Stimulated activated CD8-positive, alpha-beta memory T cell treated with anti-CD3 and anti-CD28 coated beads, Interleukin-7, amount 100 ng/mL, for 1 hour (primary cell): ENCODE measurements at places on chromosomes 6 and 20.

DNA sequence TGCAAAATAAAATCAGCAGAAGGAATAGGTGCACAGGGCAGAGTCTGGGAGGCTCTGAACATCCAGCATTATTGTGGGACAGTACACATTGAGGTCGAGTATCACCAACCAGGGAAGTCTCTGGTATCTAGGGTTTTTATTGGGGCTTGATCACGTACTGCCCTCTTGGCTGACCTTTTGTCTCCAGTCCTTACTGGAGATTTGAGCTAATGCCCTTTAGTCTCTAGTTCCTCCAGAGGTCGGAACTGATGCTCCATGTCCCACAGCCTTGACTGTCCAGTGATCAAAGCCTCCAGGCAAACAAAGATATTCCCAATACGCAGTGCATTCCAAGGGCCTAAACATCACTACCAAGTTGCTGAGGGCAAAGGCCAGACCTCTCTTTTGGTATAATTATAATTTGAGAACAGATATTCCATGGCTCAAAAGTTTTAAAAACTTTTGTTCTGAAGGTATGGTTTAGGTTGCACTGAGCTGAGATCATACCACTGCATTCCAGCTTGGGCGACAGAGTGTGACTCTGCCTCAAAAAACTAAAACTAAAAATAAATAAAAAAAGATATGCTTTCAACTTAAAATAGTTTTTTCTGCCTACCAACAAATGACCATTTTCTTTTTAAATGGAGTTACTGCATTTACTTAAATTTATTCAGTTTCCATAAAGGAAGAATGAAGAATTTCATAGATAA lies 56.9 kb upstream of the DYNLRB1 start:
- no peak for DNase-seq

- DNase-seq, result no peak
Measured at GRCh38 chr6:112027942-112028674, 25.8 kb upstream of the CCN6 start.

GRCh38 chr6:151478670-151479069 lies 15.1 kb upstream of the CCDC170 start:
- DNase-seq, result no peak

- peak; percentile 45 for DNase-seq
Measured at GRCh38 chr6:24402697-24403500, at the start of gene MRS2. Gene MRS2 (plus strand): TSS chr6:24402936. CDS start chr6:24403047, 111 bp downstream.

DNA sequence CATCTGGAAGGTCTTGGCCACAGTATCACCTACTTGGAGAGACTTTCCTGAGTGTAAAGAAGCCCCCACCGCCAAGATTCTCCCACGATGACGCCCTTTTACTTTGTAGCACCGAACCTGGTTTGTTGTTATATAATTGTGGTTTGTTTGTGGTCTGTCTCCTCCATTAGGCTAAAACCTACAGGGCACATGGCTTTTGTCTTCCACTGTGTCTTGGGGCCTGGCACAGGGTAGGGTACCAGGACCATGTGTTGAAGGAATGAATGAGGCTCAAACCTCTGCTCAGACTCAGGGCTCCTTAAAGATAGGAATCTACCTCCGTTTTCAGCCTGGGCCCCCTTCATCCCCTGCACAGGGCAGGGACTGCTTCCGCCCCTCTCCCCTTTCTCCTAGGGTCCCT lies 59.4 kb upstream of the CCDC167 start:
- DNase-seq, result no peak

DNA sequence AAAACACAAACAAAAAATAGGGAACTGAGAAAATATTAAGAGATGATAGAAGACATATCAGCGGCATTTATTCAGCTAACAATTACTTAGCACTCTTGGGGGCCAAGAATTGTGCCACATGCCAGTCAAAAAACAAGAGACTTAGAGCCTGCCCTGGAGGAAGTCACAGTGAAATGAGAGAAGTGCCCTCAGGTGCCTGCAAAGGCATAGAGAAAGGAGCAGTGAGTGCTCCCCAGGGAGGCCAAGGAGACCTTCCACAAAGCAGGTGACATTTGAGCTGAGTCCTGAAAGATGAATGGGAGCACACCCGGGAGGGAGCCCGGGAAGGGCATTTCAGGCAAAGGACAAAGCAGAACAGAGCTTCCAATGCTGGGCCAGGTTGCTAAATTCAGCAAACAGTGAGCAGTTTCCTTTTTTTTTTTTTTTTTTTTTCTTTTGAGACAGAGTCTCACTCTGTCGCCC lies 184.7 kb upstream of the JARID2 start:
- DNase-seq, result no peak

DNA sequence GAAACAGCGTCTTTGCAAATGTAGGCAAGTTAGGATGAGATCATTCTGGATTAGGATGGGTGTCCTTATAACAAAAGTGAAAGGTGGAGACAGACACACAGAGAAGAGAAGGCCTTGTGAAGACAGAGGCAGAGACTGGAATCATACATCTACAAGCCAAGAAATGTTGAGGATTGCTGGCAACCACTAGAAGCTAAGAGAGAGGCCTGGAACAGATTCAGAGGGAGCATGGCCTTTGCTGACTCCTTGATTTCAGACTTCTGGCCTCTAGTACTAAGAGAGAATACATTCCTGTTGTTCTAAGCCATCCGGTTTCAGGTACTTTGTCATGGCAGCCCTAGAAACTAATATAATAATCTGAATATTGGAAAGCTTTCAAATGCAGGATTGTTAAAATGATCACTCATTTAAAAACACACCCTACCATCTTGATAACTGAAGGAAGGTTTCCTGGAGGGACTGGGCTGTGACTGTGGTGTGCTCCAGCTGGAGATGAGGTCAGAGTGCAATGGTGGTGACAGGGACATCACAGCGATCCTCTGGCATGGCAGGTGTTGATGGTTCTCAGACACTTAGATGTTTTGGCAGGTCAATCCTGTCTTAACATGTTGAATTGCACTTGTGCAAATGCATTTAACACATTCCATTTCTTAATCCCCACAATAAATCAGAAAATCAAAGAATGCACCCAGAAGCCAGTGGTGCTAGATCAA lies 25.1 kb downstream of the CD83 start:
- no peak for DNase-seq

GRCh38 chr20:59945175-59945574 lies 5.0 kb downstream of the FAM217B start:
- DNase-seq, result no peak

GRCh38 chr6:25995507-25995906 lies 32.9 kb downstream of the TRIM38 start:
- no peak for DNase-seq

DNA sequence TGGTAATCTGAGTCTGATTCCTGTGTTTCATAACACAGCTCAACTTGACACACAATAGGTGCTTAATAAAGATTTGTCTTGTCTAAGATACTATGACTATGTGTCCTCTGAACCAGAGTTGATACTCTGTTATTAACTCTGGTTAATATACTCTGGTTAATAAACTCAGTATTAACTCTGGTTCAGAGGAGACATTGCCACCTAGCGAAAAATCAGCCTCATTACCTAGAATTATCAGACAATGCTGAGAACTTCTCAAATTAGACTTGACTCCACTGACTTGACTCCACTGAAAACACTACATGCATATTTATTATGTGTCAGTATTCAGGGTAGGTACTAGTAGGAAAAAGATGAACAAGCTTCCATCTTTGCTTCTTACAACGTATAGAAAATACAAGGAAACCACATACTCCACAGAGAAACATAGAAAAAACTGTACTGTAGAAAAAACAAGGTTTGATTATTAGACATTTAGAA lies 73.9 kb downstream of the AHI1 start:
- no peak for DNase-seq

DNA sequence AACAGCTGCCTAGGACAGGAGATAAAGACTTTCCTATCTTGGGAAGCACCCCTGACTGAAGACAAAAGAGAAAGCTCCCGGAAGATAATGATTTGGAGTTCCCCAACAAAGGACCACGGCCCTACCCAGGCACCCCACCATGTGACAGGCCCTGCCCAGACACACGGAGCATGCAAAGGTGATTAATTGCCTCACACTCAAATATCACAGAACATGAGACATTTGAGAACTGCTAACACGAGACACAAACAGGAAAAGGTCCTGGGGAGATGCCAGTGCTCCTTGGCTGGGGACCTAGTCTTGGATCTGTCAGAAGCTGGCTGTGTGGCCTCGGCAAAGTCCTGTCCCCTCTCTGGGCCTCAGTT lies 82.5 kb upstream of the PTPN1 start:
- no peak for DNase-seq

DNA sequence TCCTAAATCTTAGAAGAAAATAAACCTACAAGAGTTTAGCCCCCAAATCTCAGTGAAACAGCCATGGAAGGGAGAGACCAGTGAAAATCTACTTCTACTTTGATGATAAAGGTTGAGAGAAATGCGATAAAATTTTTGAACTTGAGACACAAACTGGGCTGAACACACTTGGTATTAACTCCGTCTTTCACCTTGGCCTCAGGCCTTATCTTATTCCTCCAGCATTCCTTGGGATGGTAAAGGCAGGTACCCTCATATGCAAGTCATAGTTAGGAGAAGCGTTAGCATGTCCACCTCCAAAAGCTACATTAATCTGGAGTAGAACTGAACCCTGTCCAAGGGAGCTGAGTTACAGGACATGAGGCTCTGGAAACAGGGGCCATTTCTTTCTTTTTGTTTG lies 1.2 kb upstream of the SPTLC3 start:
- DNase-seq, result no peak

- no peak for DNase-seq
Measured at GRCh38 chr6:166156942-166157341, 10.7 kb downstream of the TBXT start.

DNA sequence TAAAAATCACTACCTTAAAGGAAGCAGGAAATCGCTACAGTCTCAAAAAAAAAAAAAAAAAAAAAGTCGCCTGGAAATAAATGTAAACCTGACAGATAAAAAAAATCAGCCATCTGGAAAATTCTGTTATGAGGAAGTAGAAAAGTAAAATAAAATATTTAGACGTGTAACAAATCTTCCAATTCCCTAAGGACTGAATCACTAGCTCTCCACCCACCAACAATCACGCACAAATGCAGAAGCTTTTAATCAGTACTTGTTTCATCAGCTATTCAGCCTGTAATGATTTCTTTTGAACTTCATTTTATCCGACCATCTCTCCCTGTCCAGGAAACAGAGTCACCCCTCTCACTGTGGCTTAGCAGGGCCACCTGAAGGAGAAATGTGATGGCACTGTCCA lies 59.0 kb downstream of the SLC23A2 start:
- no peak for DNase-seq

DNA sequence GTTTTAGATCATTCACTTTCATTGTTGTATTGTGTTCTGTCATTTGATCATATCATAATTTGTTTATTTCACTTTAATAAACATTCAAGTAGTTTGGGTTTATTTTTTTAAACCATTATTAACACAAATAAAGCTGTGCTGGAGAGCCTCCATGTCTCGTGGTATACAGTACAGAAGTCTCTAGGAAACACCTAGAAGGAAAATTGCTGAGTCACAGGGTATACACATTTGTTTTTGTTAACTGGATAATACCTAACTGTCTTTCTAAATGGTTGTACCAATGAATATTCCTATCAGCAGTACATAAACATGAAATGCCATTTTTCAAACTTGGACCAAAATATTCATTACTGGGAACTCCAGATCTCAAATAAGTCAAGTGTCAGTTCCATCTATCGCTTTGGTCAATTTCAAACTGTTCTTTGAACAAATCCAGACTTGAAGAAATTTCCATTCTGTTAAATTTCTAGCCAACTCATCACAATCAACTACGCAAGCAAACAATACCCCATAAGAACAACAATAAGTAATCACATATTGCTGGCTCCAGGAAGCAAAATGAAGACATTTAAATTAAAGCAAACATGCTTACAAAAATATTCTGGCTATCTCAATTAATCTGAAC lies 138.1 kb downstream of the ATXN1 start:
- no peak for DNase-seq

- DNase-seq, result no peak
Measured at GRCh38 chr20:8870652-8871051, 198.2 kb upstream of the PLCB4 start.

- no peak for DNase-seq
Measured at GRCh38 chr6:106173124-106173879, 87.2 kb downstream of the PRDM1 start.

GRCh38 chr6:16634855-16635254 lies 126.4 kb downstream of the ATXN1 start:
- DNase-seq, result no peak

DNA sequence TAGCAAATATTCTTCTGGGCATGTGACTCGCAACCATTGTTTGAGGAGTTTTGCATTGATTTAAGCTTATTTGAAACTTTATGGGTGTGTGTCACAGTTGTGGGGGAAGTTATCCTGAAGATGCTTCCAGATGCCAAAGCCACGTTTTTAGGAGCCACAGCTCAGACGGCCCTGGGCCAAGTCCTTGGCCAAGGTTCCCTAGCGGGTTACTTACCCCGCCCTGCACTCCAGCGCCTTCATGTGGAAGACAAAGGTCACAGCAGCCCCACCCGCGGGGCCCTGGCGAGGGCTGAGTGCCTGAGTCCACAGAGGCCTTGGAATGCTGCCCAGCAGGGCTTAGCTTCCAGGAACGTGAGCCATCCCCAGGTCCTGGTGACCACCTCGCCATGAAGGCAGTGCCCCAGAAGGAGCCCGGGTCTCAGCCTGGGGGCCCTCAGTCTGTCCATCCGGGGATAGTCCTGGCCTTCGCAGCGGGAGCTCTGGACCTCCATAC lies 308.3 kb downstream of the CDH4 start:
- DNase-seq, result no peak

GRCh38 chr6:33746036-33746600 lies 587 bp downstream of the IP6K3 start:
- DNase-seq, result no peak

DNA sequence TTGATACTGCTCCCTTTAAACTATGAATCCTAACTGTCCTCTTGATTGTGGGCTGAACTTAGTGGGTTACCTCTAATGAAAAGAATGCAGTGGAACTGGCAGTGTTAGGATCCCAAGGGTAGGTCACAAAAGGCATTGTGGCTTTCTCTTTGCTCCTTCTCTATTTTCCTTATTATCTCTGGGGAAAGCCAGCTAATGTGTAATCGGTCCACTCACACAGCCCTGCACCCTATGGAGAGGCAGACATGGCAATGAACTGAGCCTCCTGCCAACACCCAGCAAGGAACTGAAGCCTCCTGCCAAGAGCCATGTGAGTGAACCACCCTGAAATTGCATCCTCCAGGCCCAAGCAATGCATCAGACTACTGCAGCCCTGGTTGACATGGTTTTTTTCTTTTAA lies 24.6 kb upstream of the ZNF133 start:
- DNase-seq, result no peak
